Stimulated activated CD8-positive, alpha-beta memory T cell treated with anti-CD3 and anti-CD28 coated beads, Interleukin-7, amount 100 ng/mL, for 1 hour (primary cell): ENCODE measurements at places on chromosomes 4 and X.
A peak's percentile ranks its signal among the peaks of the same experiment; 100 is the strongest.

GRCh38 chr4:6908432-6909112 lies 1.1 kb upstream of the TBC1D14 start:
- DNase-seq = no peak

DNA sequence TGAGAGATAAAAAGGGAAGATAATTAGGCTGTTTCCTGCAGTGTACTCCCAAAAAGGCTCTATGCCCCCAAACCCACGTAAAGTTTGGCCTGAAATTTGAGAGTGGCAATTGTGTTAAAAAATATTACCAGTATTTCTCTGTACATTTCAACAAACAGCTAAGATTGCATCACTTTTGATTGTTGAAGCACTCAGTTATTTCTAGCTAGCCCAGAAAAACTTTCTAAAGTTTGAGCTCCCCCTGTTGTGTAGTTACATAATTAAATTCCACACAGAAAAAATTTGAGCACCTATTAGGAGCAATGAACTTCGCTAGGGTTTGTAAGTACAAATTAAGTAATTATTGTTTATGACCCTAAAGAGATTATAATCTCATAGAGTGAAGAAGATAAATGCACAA lies 109.4 kb downstream of the DLG3 start:
- DNase-seq = no peak

DNA sequence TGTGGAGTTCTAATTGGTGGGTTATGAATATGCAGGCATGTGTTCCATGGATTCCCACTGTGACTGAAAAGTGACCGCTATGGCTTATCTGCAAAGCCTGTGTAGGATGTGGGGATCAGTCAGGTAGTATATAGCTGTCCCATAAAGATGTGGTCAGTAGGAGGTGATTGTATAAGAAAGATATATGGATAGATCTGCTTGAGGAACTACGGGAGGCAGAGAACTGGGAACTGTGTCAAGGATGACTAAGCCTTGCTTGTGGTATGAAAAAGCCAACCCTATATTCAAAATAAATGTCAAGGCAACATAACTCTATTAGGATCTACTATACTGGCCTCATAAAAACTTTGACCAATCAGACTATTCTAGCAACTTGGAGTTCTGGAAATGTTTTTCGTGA lies 185.2 kb downstream of the KLHL4 start:
- no peak for DNase-seq

GRCh38 chr4:21697583-21697982 lies 251.0 kb downstream of the KCNIP4 start:
- no peak for DNase-seq

- no peak for DNase-seq
Observed at GRCh38 chr4:22634541-22635181, 58.1 kb upstream of the GBA3 start.

DNA sequence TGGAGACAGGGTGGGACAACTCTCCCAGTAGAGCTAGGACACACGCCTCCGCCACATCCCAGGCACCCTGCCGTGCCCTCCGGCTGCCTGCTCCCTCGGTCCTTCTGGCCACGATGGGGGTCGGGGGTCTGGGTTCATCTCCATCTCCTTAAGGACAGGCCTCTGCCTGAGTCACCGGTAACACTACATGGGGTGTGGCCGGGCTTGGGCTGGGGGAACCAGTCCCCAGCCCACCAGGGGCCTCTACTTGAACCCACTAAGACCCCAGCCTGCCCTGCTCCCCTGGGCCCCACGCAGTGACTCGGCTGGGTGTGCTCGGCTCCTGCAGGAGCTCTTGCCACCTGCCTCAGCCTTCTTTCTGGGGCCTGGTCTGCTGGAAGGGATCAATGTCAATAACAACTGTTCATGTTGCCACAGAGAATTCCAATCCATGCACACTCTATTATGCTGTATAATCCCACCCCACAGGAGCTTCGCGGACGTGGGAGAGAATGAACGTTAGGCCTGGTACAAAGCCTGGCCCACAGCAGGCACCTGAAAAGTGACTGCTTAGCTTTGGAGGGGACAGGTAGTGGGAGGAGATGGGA lies 177.7 kb upstream of the PSAPL1 start:
- no peak for DNase-seq

DNA sequence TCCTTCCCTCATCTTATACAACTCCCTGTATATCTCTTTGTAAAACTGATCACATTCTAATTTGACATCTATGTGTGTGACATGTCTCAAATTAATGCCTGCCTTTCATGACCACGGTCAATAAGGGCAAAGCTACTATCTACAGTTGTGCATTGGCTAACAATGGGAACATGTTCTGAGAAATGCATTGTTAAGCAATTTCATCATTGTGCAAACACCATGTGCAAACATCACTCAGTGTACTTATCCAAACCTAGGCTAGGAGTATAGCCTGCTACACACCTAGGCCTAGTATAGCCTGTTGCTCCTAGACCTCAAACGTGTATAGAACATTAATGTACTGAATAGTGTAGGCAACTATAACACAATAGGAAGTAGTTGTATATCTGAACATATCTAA lies 95.0 kb downstream of the BANK1 start:
- DNase-seq = no peak

GRCh38 chr4:10085386-10085785 lies 31.2 kb downstream of the WDR1 start:
- DNase-seq = no peak

DNA sequence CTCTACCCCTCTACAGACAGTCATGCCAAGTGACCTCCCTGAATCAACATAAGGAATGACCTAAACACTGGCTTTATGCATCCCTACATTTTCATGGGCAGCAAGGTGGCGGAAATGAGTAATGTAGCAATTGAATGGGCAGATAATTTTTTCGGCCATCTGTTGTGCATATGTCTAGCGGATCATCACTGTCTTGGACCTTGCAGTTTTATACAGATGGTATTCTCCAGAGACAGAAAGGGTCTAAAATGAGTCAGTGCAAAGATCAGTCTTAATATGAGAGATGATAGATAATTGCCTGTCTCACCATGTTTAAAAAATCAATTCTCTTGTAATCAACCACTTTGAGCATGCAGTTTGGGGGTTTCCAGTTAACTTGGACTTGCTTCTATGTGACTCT lies 177.3 kb upstream of the DKK2 start:
- no peak for DNase-seq

DNA sequence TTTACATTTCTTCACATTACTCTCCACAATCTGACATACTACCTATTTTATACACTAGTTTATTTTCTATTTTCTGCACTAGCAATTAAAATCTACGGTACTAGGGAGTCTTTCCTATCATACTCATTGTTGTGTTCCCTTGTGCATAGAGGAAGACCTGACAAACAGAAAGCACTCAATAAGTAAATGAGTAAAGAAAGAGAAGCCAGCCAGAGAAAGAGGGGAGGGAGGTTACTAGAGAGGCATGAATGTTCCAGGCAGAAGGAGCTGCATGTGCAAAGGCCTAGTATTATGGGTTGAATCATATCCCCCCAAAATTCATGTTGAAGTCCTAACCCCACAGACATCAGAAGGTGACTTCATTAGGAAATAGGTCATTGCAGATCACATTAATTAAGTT lies 114.0 kb downstream of the ZAR1 start:
- DNase-seq = no peak

GRCh38 chrX:141314441-141314840 lies 72.1 kb upstream of the SPANXC start:
- DNase-seq = no peak

DNA sequence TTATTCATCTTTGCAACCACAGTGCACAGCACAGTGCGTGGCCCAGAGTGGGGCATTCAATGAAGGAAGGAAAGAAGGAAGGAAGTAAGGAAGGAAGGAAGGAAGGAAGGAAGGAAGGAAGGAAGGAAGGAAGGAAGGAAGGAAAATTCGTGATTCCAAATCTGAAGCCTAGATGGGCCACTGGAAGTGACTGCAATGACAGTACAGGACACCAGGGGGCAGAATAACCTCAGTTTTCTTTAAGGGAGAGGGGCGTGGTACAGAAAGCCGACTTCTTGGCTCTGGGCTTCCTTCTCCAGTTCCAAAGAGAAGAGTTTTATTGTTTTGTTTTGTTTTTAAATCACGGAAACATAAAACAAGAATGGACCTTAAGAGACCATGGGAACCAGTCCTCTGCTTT lies 47.8 kb downstream of the APLN start:
- peak; percentile 20 for DNase-seq

DNA sequence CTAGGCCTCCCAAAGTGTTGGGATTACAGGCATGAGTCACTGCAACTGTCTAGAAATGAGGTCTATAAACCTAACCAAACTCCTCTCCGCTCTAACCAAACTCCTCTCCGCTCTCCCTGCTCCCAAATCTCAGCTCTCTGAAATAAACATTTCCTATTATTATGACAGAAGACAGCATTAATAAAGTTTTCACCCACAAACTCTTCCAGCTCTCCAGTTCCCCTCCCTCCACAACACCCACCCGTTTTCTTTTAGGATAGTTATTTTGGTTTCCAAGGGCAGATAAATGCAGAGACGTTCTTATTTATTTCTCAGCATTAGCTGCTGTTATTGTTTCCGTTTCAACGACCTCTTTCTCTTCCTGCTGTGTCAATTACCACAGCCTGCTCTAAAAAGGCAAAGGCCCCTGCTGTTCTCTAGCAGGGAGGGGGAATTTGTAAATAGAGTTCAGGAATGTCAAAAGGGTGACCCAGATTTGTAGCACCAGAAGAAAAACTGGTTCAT lies 13.3 kb upstream of the SCD5 start:
- DNase-seq = no peak

DNA sequence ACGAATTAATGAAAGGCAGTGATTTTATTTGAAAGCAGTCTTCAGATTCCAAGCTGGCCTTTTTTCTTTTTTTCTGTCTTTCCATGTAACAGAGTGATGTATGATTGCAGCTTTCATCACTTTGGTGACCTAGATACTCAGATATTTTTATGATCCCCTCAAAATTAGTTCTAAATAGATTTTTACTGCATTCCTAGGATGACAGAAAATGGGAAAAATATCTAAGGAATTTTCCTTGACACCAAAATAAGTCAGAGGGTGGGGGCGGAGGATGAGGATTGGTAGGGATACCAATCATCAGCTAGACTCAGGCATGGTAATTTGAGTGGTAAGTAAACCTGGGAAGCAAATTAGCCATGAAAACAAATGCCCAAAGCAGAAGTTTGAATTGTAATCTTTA lies 11.9 kb upstream of the HMGB2 start:
- no peak for DNase-seq

GRCh38 chr4:41748571-41749475 lies at the start of gene PHOX2B:
Gene PHOX2B, minus strand, starts transcription at chr4:41748725. Its CDS starts 115 bp downstream, at chr4:41748610.
- DNase-seq = no peak

DNA sequence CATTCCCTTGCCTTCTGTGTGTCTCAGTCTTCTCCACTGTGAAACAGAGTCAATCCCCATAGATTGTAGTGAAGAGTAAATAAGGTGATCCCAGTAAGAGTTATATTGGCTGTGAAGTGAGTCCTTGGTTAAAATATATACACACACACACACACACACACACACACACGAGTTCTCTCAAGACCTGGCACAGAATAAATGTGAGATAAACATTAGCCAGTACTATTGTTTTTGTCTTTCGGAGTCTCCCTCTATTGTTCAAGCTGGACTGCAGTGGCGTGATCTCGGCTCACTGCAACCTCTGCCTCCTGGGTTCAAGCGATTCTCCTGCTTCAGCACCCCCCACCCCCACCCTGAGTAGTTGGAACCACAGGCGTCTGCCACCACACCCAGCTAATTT lies 44.8 kb upstream of the FAM156A start:
- no peak for DNase-seq

- no peak for DNase-seq
Observed at GRCh38 chrX:19810006-19810774, 77.2 kb downstream of the SH3KBP1 start.
